AG04449 (cell line): ENCODE measurements at places on chromosomes 1 and 21.

DNA sequence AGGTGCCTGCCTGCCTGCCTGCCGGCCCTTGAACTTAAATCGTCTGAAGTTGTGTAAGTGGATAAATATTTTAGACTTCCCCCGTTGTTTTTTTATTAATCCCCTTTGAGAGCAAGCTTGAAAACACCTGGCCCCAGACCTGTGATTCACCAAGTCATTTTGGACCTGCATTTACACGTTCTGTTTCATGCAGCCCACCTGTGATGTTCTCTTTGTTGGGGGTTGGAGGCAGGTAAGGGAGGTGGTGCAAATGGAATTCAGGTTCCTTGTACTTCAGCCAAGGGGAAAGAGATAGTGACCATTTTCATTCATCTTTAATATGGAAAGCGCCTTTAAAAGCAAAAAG, 1.2 kb downstream of the SLC37A1 start:
- no peak for DNase-seq

DNA sequence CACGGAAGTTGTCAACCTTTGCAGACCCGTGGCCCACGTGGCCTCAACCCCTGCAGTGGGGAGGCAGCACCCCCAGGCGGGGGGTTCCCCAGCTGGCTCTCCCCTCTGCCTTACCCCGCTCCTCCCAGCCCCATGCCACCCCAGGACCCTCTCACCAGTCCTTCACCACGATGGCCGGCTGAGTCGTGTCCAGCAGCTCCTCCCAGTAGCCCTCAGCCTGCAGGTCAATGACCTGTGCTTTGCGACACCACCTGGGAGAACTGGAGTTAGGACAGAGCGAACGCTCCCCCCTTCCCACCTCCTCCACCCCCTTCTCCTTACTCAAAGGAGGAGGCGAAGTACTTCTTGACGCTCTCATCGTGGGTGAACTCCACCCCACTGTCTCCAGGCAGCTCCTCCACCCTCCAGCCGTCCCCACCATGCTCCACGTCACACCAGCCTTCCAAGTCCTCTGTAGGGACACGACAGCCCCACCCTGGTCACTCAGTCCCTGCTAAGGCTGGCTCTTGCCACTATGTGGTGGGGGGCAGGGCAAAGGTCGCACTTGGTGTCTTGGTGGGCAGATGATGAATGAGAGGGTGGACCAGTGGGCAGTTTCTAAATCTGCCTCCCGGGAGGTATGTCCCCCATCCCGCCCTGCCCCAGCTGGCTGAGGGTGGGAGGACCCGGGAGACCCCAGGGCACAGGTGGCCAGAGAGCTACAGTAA, 4.5 kb downstream of the FBXO2 start:
- DNase-seq = no peak

DNA sequence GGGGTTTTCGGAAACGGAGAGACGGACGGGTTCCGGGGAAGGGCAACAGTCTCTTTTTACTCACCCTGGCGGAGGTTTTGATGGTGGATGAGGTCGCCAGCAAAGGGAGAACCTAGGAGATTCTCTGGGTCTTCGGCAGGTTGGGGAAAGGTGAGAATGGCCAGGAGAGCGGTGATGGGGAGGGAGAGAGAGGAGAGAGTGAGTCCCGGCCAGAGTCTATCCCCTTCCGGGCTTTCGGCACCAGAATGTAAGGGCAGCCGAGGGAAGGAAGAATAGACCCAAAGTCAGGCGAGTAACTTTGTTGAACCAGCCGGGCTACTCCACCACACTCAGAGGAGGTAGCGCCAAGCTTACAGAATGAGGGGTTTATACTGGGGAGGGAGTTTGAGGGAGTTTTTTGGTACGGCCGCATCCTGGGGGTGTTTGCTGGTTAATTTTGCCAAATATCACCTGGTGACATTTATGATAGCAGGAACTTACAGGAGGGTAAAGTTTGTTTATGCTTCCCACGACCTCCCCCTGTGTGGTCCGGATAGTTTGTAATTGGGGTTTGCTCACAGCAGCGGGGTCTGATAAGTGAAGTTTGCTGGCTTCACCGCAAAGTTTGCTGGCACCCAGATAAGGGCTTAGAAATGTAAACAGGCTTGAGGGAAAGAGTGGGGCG, 141.1 kb upstream of the ETV3 start:
- DNase-seq = no peak

- DNase-seq = no peak
Measured at GRCh38 chr1:36576551-36577110, 93.9 kb upstream of the CSF3R start.

GRCh38 chr1:53280496-53280895, 42.2 kb upstream of the MAGOH start:
- no peak for DNase-seq

- no peak for DNase-seq
Measured at GRCh38 chr21:45256912-45257672, 30.6 kb downstream of the POFUT2 start.

GRCh38 chr1:9425859-9426258, 113.4 kb upstream of the SLC25A33 start:
- DNase-seq = no peak
